DMS153 (cell line): ENCODE measurements at places on chromosomes 12 and 14.

- no peak for DNase-seq
Measured at GRCh38 chr12:67994046-67994445, 4.8 kb downstream of the IFNG-AS1 start.

GRCh38 chr14:20818861-20819260 lies 16.2 kb upstream of the RNASE1 start:
- DNase-seq: no peak

DNA sequence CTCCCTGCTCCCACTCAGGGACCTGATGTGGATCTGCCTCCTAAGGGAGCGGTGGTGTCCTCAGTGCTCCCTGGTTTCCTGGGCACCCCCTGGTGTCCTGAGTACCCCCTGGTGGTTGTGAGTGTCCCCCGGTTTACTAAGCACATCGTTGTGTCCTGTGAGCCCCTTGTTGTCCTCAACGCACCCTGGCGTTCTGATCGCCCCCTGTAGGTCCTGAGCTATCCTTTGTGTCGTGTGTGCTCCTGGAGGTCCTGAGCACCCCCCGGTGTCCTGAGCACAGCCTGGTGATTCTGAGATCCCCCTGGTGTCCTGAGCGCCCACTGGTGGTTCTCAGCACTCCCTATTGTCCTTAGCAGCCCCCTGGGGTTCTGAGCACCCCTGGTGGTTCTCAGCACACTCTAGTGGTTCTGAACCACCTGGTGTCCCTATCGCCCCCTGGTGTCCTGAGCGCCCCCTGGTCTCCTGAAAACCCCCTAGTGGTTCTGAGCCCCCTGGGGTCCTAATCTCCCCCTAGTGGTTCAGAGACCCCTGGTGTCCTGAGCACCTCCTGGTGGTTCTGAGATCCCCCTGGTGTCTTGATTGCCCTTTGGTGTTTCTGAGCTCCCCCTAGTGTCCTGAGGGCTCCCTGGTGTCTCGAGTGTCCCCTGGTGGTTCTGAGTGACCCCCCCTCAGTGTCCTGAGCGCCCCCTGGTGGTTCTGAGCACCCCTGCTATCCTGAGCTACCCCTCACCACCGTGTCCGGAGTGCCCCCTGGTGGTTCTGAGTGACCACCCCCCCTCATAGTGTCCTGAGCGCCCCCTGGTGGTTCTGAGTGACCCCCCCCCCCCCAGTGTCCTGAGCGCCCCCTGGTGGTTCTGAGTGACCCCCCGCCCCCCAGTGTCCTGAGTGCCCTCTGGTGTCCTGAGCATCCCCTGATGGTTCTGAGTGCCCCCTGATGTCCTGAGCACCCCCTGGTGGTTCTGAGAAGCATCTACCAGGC lies 615.1 kb downstream of the TMEM121 start:
- DNase-seq: no peak

DNA sequence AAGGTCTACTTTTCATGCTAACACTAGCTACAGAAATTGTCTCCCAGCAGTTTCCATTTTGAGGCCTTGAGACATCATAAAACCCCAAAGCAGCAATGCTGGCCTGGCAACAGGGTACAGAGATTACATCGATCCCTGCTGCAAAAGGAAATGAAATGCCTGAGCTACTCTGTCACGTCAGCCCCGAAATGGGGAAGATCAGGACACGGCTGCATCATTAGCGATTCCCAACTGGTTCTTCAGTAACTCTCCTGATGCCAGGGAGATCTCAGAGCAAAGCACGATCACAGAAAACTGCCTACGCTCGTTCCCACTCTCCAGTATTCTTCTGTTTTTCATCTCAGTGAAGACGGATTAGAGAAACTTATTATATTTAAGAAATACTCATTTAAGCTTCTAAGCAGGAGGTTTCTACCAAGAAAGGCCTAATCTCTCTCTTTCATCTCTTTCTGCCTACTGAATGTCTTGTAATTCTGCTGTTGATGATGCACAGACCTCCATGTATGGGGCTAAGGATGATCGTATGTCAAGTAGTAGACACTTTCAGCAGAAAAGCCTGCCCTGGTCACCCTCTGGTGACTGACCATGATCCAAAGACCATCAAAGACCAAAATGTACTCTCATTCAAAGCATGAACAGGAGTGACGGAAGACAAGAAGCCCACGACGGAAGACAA lies 168.5 kb downstream of the RIMBP2 start:
- DNase-seq: no peak

DNA sequence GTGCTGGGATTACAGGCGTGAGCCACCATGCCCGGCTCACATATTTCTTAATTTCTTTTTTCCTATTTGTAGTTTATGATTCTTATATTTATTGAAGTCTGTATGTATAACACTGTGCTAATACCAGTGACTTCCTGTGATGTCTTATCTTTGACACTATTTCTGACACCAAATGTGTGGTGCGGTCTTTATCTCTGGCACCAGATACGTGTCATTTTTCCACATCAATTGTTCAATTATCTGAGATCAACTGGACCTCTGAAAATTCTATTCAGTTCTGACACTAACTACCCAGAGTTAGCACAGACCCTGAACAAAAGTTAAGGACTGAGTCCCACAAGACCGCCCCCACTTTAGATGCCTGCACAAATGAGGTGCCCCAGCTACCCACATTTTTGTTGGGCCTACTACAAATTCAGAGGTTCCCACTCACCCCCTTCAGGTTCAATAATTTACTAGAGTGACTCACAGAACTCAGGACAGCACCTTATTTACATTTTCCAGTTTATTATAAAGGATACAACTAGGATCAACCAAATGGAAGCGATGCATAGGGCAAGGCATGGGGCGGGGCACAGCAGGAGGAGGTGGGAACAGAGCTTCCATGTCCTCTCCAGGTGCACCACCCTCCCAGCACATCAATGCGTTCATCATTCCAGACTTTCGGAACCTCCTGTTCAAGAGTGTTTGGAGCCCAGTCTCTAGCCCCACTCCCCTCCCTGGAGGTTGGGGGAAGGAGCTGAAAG lies 11.6 kb upstream of the SRSF9 start:
- no peak for DNase-seq

DNA sequence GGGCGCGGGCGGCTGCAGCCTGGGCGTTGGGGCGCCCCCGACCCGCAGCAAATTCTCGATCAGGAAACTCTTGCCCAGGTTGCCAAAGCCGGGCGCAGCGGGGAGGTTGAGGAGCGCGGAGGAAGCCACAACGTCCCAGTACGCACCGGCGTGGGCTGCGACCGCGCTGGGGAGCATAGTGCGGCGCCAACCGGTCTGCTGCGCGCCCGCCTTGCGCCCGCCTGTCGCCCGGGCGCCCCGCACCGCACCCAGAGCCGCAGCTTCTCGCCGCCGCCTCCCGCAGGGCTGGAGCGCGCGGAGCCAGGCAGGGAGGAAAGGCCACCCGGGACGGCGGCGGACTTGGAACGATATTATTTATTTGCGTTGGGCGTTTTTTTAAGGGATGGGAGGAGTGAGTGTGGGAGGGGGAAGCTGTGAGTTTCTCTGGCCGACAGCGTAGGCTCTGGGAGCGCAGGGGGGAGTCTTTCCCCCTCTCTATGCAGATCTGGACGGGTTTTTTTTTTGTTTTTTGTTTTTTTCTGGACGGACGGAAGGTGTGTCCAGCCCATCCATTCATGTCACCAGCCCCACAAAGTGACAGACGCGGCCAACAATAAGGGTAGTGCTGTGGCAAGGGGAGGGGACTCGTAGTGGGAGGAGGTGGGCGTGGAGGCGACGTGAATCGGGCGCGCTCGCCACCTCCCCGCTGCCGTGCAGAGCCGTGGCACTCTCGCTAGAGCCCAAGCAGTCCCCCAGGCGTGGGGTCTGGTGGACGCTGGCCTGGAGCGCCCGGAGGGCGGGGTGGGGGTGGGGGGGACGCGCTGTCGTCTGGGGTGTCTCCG lies at the start of gene DBX2:
DBX2 (minus strand) TSS at position 349 of the 821 bp plus-strand sequence; CDS start at position 177, 172 bp downstream.
- DNase-seq: no peak

GRCh38 chr14:88422919-88423650 lies 37.6 kb downstream of the SPATA7 start:
- no peak for DNase-seq

- DNase-seq: peak; percentile 34
Measured at GRCh38 chr12:8912914-8913313, 1.4 kb upstream of the PHC1 start.

DNA sequence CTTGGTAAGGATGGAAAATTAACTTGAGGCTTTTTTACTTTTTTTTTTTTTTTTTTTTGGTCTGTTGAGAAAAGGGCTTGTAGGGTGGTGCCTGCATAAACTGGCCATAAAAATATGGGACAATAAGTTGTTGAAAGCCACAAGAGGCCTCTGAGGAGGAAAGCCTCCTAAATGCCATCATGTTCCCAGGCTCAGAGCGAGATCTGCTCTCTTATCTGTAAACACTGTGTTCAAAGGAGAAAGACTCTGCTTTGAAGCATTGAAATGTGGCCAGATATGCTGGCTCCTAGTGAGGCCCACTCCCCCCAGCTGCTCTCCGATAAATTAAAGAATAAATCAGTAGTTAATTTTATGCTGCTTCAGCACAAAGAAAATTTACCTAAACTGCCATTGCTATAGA lies 504.9 kb downstream of the DIO2 start:
- DNase-seq: no peak

DNA sequence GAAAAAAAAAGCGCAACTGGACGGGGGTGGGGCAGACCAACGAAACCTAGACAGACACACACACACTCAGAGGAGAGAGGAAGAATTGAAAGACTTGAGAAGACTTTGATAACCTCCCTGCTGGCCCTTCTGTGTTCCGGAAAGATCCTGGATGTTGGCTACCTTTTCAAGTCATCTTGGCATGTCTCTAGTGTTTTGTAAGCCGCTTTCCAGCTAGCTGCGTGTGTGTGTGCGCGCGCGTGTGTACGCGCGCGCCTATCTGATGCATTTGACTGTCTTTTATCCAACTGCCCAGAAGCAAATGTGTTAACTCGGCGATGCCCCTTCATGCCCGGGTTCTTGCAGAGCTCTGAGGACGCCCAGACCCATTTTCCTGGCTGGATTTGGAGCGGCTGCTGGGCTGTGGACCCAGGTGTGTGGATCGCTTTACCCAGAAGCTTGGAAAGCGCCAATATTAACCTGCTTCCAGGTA lies 664 bp downstream of the LRFN5 start:
- DNase-seq: no peak

DNA sequence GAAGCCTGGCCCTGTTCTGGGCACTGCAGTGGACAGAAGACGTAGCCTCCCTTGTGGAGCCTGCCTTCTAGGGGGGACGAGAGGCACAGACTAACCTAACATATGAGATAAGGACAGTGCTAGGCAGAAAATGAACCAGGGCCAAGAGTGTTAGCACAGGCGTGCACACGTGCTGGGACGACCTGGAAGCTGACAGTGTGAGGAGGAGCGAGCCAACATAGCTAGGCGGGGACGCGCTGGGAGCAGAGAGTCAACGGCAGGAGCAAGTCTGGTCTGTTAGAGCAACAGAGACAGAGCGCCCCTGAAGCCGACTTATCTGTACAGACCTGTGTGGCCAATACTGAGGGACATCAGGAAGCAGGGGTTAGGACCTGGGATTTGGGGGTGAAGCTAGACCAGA lies 8.0 kb downstream of the PXMP2 start:
- no peak for DNase-seq

- DNase-seq: no peak
Measured at GRCh38 chr12:3200032-3200617, 122.9 kb downstream of the TSPAN9 start.

DNA sequence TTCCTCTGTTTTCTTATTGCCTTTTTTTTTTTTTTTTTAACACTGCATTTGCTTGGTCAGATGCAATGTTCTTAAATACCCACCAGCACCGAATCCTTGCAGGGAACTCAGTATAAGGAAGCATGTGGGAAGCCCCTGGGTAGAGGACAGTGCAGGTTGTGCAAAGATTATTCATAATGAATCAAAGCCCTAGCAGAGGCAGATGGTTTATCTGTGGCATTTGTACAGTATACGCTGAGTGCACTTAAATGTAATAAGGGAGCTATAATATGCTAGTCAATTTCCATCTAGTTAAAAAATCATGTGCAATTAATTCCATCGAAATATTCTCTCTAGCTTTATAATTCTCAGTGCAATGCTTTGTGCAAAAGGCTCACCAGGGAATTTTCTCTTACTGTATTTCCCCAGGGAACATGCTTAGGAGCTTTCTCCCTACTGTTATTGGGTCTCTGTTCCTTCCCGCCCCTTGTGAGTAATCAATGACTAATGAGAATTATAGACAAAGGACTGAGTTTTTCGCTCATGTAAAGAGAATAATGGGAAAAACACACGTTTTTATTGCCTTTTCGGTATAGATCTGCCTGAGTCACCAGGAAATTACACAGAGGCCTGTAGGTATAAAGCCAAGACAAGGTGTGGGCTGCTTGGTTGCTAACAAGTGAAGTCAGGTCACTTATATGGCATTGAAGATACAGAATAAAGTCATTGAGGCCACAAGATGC lies 1214.3 kb upstream of the TMEM132C start:
- no peak for DNase-seq

DNA sequence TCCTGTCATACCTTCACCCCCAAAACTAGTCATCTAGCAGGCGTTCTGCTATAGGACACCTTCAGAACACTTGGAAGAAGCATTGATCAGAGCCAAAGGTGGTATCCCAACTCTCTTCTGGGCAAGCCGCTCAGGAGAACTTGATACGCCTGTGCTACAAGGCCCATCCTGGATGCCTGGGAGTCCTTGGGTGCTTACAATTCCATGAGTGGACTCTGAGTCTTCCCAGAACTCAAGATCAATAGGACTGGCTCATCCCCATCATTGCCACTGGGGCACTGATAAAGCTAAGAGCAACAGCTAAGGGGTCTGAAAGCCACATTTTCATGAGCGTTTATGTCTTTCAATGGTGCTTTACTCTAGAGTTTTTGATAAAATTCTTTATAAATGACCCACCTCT lies 1.9 kb downstream of the SPTB start:
- no peak for DNase-seq

- no peak for DNase-seq
Measured at GRCh38 chr12:77003246-77003645, 62.1 kb downstream of the E2F7 start.

DNA sequence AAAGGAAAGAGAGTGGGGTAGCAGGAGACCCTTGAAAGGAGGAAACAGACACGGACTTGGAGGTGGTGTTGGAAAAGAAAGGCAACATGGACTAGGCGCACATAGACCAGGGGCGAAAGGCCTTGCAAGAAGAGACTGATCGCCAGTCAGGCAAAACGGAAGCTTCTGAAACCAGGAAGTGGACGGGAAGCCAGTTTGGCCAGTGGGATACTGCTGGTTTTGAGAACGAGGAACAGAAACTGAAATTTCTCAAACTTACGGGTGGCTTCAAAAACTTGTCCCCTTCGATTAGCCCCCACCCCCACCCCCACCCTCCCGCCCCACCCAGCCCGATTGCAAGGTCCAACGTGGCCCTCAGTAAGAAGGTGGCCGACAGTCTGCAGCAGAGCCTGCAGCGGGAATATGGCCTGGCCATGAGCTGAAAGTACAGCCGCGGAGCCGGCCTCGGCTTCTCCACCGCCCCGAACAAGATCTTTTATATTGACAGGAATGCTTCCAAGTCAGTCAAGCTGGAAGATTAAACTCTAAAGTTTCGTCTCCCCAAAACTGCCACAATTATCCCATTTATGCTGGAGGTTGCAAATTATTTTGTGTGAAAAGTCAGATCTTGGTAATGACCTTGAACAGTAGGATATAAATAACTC lies 364.7 kb downstream of the BCAT1 start:
- DNase-seq: no peak
